ENCODE measurements at places on chromosomes 12 and 14.

DNA sequence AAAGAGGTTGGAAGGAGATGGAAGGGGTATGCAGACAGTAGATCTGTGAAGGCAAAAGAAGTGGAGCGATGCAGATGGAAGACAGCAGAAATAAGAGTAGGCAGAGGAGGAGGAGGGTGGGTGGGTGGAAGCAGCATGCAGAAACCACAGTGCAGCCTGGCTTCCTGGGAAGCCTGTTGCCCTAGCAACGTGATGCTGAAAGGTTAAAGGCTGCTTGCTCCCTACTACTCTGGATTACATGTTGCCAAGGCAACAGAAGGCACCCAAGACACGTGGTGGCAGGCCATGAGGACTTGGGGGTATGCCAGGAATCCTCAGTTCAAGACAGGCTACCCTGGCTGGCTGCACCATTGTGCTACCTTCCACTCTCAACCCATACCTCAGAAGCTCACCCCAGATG lies 129.6 kb downstream of the GRIN2B start:
- peak; percentile 8 for DNase-seq

GRCh38 chr14:54881761-54882401 lies 20.7 kb downstream of the GCH1 start:
- peak; percentile 54 for DNase-seq

DNA sequence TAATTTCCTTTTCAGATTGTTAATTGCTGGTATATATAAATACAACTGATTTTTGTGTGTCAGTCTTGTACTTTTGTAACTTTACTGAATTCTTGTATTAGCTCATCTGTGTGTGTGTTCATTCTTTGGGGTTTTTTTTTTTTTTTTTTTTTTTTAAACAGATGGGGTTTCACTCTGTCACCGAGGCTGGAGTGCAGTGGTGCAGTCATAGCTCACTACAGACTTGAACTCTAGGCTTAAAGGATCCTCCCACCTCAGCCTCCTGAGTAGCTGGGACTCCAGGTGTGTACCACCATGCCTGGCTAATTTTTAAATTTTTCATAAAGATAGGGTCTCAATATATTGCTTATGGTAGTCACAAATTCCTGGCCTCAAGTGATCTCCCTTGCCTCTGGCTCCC lies 68.0 kb downstream of the WNK1 start:
- DNase-seq = no peak

DNA sequence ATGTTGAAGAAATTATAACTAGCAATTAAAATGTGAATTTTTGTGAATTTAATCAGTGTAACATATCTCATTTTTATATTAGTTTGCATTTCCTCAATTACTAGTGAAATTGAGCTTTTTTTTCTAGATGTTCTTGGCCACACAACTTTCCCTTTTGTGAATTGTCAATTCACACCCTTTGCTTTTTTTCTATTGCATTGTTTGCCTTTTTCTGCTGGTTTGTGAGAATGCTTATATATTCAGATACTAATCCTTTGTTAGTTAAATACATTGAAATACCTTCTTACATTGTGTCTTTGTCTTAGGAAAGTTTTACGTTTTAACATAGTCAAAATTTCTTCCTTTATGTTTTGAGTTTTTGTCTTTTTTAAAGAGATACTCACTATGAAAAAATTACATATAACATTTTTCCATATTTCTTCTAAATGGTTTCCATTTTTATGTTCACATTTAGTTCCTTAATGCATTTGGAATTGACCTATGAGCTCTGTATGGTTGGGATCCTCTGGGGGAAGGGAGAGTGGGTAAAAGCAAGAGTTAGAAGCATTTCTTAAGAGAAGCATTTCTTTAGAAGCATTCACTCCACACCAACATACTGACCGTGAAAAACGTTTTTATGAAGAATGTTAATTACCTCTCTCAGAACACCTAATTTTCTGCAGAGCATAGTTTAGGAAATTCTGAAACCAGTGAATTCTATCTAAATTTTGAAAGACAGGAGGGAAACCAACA lies 126.0 kb downstream of the CAPZA3 start:
- no peak for DNase-seq

- DNase-seq = no peak
Measured at GRCh38 chr14:94116701-94117100, 6.2 kb downstream of the IFI27 start.

- DNase-seq = no peak
Measured at GRCh38 chr12:9033265-9033887, 44.0 kb downstream of the KLRG1 start.

DNA sequence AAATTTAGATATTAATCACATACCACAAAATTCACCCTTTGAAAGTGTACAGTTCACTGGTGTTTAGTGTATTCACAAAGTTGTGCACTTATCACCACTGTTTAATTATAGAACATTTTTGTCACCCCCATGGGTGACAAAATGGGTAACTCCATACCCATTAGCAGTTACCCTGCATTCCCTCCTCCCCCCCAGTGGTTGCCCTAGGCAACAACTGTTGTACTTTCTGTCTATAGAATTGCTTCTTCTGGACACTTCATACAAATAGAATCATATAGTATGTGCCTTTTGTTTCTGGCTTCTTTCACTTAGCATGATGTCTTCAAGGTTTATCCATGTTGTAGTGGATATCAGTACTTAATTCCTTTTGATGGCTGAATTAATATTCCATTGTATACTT lies 52.7 kb downstream of the FBXO34 start:
- DNase-seq = no peak

- DNase-seq = no peak
Measured at GRCh38 chr12:52338241-52338960, 17.2 kb upstream of the KRT83 start.
